ENCODE measurements at places on chromosomes 13 and 19.

GRCh38 chr13:106484084-106484483, 51.4 kb downstream of the EFNB2 start:
- no peak for DNase-seq

- DNase-seq, result no peak
Observed at GRCh38 chr13:70856711-70857110, 748.5 kb upstream of the KLHL1 start.

- no peak for DNase-seq
Observed at GRCh38 chr19:3153286-3154230, 17.7 kb downstream of the GNA15 start.

DNA sequence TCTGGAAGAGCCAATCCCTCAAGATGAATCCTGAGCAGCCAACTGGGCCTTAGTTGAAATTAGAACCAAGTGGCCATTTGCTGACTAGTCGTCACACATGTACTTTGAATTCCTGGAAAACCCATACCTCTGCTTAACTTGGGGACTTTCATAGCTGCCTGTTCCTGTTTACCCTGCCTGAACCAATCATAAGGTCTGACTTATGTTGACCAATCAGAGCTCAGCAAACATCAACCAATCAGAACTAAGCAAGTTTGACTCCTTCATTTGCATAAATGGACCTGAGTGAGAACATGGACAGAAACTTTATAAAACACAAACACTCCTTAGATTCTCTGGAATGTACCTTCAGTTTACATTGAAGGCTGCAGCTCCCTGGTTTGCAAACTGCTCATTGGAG, 50.8 kb downstream of the LATS2 start:
- DNase-seq, result peak; percentile 31

DNA sequence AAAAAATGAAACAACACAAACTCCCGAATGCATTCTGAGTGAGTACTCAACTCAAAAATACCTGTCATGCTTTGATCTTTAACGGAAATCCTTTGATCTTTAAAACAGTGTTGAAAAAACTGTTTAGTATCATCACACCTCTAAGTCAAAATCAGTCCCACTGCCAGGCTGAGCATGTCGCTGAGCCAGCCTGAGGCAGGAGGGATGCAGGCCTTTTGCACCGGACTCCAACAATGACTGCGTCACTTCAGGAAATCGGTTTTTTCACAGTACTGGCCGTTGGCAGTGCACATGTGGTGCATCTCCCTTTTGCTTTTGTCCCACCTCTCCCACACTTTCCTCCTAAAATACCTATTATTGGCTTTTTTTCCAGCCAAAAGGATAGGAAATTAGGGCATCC, 78.2 kb downstream of the SHISA2 start:
- no peak for DNase-seq

- DNase-seq, result no peak
Observed at GRCh38 chr19:48400018-48400742, 6.7 kb downstream of the GRIN2D start.

GRCh38 chr19:3667037-3667638, 33.1 kb downstream of the PIP5K1C start:
- no peak for DNase-seq

DNA sequence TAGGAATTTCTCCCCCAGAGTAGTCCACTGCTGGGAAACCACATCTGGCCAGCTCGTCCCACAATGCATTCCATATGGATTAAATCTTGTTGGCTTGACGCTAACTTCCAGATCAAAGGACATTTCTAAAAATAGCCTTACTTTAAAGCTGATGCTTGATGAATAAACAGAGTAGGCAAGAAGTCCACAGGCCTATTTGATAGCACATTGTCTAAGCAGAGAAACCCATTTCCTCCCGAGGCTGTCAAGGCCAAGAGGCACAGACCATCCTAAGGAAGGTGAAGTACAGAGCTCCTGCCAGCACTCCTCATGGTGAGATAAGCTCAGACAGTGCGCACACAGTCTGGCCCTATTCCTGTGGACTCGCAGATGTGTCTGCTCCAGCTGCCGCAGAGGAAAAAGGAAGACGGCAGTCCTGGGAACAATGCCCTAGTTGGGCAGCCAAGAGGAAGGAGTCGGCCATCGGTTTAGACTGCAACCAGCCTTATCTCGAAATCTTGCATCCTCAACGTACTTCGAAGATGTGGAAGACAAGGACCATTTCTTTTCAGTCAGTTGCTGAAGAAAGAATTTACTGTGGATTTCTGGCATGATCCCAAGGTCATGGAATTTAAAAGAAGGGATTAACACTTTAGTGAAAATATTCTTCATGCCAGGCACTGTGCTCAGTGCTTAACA, 156.8 kb downstream of the RGCC start:
- no peak for DNase-seq

DNA sequence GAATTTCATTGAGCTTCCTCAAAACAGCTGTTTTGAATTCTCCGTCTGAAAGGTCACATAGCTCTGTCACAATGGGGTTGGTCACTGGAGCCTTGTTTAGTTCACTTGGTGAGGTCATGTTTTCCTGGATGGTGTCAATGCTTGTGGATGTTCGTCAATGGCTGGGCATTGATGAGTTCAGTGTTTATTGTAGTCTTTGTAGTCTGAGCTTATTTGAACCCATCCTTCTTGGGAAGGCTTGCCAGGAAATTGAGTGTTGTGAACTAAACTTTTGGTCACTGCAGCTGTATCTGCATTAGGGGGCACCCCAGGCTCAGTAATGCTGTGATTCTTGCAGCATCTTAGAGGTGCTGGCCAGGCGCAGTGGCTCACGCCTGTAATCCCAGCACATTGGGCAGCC, 22.0 kb downstream of the BLOC1S3 start:
- DNase-seq, result peak; percentile 64

DNA sequence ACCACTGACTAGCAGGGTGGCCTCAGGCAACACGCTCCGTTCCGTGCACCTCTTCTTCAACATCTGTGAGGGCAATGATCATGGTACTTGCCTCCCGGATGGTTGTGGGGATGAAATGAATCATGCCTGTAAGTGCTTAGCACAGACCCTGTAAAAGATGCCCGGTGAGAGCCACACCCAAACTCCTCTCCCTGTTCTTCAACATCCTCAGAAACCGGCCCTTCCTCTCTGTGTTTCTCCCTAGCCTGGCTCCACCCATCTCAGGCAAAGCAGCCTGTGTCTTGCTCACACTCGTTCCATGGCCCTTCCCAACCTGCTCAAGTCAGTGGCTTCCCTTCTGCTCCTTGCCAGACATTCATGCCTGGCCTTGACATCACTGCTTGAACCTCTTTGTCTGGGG, 5.8 kb upstream of the DMKN start:
- no peak for DNase-seq

- no peak for DNase-seq
Observed at GRCh38 chr13:94928127-94928775, 215.9 kb upstream of the SOX21 start.

DNA sequence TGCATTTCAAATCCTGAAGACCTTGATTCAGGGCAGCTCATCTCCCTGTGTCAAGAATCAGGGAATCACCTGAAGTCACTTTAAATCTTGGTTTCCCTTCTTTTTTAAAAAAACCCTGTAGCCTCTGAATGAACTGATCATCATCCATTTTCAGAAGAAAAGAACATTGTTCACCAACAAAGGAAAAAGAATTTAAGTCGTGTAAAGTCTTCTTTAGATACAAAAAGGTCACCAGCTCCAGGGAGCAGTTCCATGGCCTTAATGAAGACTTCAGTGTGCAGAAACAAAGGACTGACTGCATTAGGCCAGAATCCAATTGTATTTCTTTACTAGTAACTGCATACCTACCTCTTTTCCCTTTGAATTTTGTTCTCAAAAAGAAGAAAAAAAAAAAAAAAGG, 245.0 kb downstream of the ABCC4 start:
- DNase-seq, result no peak

GRCh38 chr13:114070098-114070799, 62.2 kb downstream of the RASA3 start:
- no peak for DNase-seq

- DNase-seq, result no peak
Observed at GRCh38 chr13:86446311-86446710, 647.1 kb upstream of the SLITRK6 start.

DNA sequence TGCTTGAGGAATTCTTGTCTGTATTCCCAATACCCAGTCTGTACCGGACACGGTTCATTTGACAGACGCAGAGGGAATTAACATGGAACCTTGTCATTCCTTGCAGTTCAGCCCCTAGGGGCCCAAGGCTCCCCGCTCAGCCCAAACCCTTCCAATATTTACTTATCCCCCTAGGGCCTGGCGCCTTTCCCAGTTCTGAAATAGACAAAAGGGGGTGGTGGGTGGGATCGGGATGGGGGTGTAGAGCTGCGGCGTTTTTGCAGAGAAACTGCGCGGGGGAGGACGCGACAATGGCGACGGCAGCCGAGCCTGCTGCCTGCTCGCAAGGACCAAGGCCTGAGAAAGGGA, 583 bp downstream of the AKAP8L start:
- no peak for DNase-seq
